Left hindlimb (tissue), 1 donor: ENCODE measurements at places on chromosomes 5 and 9.

- DNase-seq: no peak
Measured at GRCh38 chr5:137561608-137562007, 62.5 kb upstream of the SPOCK1 start.

GRCh38 chr5:31768784-31769183 is 129.9 kb downstream of the PDZD2 start:
- DNase-seq: no peak

DNA sequence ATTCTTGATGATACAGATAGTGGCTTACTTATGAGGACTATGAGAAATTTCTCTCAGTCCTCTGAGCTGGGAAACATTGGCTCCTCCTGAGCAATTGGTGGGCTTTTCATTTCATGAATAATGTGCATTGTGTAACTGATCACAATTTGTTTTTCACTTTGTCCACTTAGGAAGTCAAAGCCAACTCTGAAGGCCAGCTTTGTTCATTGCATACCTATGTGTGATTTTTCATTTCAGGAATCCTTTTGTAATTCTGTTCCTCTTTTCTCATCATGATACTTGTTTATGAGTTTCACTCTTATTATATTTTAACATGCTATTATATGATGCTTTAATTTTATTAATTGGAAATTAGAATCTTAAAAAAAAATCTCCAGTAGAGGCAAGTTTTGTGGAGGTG is 483.0 kb downstream of the EBF1 start:
- no peak for DNase-seq

DNA sequence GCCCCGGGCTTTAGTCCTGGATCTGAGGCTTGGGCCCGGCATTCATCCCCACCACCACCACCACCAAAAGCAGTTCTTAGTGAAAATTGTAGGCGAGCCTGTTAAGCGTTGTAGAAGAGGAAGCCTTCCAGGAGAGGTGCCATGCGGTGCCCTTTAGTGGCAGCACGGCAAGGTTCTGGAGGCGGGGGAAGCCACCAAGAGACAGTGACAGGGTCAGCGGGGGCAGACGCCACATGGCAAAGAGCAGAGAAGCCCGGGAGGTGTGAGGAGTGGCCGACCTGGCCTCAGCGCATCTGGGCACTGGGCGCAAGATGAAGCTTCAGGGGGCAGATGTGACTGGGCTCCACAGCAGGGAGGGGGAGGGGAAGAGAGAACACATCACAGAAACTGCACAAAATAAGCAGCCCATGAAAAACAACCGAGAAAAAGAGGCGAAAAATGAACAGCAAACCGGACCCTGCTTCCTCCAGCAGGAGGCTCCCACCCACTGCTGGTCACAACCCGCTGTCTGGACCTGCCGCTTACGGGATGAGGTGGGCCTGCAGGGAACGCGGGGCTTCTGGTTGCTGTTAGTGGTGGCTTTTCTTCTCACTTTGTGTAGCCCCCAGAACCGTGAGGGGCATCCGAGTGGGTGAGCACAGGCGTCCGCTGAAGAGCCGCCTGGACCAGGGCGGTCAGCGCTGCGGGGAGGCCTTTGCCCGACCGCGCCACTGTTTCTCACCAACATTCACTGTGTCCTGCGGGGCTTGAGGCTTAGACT is 4.3 kb downstream of the LRRC14B start:
- no peak for DNase-seq

DNA sequence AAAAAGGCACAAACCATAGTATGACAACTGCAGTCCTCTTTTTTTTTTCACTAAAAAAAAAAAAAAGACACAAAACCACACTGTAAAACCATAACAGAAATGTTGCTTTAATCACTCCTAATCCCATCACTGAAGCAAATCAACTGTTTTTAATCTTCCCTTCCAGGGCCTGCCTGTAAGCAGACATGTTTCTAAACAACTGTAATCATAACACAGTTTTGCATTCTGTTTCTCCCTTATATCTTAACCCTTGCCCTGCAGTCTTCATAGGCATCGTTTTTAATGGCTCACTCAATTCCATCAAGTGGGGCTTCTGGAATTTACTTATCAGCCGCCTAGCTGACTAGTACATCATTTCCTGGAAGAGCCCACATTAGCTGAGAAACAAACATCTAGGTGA is 111.0 kb upstream of the SLC25A48 start:
- DNase-seq: no peak

GRCh38 chr9:94287877-94288513 is 28.9 kb downstream of the ZNF169 start:
- DNase-seq: no peak

GRCh38 chr9:134445000-134445399 is 118.7 kb downstream of the RXRA start:
- no peak for DNase-seq

GRCh38 chr5:61687371-61687770 is 355.3 kb downstream of the ZSWIM6 start:
- DNase-seq: no peak

DNA sequence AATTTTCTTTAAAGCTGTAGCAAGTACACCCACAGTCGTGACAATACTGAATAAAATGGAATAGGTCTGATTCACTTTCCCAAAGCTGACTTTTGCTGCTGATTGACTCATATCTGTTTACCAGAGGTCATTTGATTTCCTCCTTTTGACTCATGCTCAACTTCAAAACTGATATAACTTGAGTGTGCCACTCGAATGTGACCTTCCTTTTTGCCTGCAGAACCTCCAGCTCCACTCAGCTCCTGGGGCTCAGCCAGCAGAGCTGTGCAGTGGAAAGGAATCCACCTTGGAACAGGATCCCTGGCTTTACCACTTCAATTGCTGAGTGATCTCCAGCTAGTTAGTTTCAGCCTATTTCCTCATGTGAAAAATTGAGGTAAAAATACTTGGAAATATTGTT is 84.1 kb downstream of the FEM1C start:
- no peak for DNase-seq

DNA sequence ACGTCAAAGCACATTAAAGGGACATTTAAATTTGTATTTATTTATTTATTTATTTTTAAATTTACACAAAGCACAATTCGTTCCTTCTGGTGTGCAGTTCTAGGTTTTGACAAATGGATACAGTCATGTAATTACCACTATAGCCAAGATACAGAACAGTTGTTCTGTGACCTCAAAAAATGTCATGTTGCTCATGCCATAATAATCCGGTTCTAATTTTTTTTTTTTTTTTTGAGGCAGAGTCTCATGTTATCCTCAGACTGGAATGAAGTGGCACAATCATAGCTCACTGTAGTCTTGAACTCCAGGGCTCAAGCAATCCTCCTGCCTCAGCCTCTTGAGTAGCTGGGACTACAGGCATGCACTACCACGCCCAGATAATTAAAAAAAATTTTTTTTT is 7.8 kb downstream of the IGFBPL1 start:
- no peak for DNase-seq

DNA sequence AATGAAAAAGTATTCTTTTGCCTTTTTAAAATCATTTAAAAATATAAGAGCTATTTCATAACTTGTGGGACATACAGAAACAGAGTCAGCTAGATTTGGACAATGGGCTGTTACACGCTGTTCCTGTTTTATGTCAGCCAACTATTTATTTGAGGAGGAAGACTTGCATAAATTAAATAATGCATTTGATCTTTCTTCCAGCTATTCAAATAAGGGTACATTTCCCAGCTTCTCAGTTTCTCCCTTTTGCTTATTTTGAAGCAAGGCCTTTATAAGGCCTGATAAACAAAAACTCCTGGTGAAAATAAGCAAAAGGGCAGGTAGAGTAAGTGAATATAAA is 6.5 kb downstream of the STOM start:
- no peak for DNase-seq

DNA sequence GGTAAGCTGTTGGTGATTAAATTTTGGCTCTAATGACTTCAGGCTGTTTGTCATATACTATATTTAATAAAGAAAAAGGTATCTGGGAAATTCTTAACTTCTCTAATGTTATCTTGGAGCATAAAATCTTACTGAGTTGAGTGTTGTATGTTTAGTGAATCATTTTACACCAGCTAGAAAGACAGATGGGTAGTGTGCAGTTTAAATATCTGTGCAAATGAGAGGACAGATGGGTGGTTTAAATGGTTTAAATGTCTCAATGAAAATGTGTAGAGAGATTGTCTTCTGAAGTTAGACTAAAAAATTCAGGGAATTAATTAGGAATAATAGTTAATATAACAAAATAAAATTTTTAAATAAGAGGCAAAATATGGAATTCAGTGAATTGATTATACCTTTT is 114.5 kb downstream of the FER start:
- no peak for DNase-seq

DNA sequence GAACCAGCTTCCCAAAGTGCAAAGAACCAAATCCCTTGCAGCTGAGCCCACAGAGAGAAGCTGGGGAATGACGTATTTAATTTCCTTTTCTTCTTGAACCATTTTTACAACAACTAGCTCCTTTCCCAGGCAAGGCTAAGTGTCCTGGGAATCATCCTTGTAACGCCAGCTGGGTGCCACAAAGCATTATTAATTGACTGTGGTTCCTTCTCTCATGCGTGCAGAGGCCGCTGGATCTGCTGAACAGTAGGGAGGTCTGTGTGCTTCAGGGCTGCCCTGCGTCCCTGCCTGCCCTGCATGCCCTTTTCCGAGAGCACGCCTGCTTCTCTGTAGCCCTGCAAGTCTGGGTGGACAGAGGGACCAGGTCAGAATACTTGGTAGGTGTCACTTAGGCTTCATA is 124.1 kb upstream of the OTULINL start:
- DNase-seq: no peak

- peak; percentile 58 for DNase-seq
Measured at GRCh38 chr9:121564504-121565260, 65.0 kb upstream of the GGTA1 start.

GRCh38 chr9:122179690-122180074 is 20.0 kb downstream of the MORN5 start:
- DNase-seq: no peak

DNA sequence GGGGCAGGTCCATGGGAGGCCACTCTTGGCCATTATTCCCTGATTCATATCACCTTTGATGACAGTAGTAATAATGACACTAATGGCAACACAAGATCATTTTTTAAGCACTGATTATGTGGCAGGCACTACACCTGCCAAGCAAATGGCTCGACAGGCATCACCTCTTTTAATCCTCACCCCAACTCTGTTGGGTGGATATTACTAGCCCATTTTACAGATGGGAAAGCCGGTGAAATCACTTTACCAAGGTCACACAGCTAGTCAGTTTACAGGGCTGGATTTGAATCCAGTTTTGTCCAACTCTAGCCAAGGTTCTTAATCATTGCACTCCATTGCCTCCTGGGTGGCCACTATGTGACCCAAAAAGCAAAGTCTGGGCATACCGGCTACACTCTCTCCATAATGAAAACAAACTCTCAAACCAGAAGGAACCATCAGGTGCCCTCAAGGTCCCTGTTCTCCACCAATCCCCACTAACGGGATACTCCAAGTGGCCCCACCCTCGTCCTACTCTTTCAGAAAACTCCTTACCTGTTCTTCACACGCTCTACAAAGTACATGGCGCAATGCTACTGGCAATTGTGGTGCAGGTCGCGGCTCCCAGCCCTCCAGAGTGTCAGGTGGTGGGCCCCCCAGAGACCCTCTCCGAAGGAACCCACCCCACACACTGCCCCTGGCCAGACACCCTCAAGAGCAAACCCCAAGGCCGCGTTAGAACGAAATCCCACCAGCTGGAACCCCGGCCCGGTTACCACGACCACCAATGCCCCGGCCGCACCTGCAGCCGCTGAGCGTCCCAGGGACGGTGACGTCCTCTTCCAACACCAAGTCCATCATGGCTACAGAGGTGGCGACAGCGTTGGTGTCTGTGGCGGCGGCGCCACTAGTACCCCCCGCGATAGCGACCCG is 572 bp downstream of the CDK5RAP2 start:
- DNase-seq: no peak

GRCh38 chr5:43038496-43038989 is 1.6 kb downstream of the ANXA2R start:
- no peak for DNase-seq

- no peak for DNase-seq
Measured at GRCh38 chr5:34491251-34491620, 164.9 kb upstream of the RAI14 start.

GRCh38 chr5:103428923-103429322 is 133.7 kb downstream of the NUDT12 start:
- DNase-seq: no peak

- no peak for DNase-seq
Measured at GRCh38 chr9:36878986-36879982, 154.8 kb downstream of the PAX5 start.

DNA sequence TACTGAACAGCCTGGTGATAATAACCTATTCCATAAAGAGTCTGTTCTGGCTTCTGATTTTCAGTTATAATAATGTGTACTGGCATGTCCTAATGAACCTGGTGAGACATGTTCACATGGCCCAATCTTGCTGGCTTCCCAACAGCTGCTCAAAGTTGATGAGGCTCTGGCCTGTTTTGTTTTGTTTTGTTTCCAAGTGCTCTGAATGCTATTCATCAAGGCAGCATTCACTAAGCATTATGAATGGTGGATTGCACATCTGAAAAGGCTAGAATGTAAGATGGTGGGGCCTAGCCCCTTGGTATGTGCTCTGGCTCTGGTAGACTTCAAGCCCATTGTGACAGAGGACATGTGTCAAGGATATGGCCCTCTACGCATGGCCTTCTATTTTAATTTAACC is 388.5 kb downstream of the PSAT1 start:
- no peak for DNase-seq

DNA sequence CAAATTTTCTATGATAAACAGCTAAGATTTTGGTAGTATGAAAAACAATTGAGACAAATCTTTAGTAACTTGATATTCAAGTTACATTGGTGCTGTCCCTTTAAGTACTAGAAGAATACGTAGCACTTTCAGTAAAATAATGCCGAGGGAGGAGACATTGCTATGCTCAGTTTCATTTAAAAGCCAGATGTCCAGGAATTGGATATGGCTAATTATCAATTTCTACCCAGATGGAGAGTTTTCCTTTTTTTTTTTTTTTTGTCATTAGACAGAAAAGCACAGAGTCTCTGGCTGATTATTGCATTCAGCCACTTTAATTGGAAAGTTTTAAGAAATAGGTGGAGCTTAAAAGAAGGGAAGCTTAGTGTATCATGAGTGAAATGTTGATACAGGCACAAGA is 40.4 kb upstream of the APC start:
- no peak for DNase-seq

DNA sequence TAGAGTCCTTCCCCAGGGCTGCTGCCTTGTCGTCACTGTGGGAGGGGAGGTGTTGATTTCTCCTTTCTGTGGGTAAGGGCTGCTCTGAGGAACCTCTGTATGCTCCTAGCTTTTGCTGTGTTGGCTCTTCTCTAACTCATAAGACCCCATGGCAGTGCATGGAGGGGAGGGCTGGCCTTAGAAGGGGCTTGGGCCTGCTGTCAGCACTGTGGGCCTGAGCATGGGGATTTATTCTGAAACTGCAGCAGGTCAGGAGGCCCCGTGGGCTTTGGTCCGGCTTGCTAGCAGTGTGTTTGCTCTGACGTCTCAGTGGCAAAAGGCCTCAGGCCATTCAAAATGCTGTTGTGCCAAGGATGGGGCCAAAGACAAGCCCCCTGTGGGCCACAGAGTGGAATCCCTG is 6.8 kb downstream of the FGF18 start:
- DNase-seq: no peak

GRCh38 chr9:120532475-120532874 is 47.5 kb downstream of the CDK5RAP2 start:
- peak; percentile 34 for DNase-seq
